ENCODE measurements at places on chromosomes 1 and 21. TPM values are rescaled to one million over a fixed set of nuclear protein-coding genes. Genes with fewer than 3 reads are reported as not detected.

Gene ETV3L
- not detected for total RNA-seq

GRCh38 chr1:51189421-51190073 lies 46.5 kb upstream of the RNF11 start:
- ATAC-seq = peak; percentile 59

Gene CELA3B
- not detected for total RNA-seq

- no peak for ATAC-seq
Observed at GRCh38 chr21:44539046-44539445, 949 bp downstream of the KRTAP10-1 start.

- peak; percentile 83 for ATAC-seq
Observed at GRCh38 chr1:1272341-1273208, 1.1 kb downstream of the UBE2J2 start.

Gene SLC1A7
- not detected for total RNA-seq

- ATAC-seq = no peak
Observed at GRCh38 chr1:211566431-211567025, 12.4 kb downstream of the SLC30A1 start.

GRCh38 chr1:159653201-159653600 lies 61.2 kb downstream of the CRP start:
- ATAC-seq = no peak

DNA sequence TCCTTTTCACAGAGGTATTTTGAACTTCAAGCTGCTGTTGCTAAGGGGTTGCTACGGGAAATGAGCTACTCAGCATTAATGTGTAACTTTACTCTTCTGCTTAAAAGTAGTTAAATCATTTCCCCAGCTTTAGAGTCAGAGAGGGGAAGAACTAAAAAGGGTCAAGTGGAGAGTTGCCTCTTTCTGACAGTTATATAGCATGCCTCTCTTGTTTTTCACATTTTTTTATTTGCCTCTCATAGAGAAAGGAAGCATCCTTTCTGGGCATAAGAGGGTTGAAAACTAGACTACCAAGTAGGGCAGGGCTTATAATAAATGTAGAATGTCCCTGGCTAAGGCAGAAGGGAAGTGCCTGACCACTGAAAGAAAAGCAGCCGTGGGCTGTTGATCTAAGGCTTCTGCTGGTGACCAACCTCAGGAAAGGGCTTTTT lies 10.1 kb upstream of the ELAVL4 start:
- no peak for ATAC-seq

- ATAC-seq = no peak
Observed at GRCh38 chr1:32338637-32339145, 2.7 kb upstream of the MARCKSL1 start.

Gene TDRD5
- total RNA-seq = not detected

DNA sequence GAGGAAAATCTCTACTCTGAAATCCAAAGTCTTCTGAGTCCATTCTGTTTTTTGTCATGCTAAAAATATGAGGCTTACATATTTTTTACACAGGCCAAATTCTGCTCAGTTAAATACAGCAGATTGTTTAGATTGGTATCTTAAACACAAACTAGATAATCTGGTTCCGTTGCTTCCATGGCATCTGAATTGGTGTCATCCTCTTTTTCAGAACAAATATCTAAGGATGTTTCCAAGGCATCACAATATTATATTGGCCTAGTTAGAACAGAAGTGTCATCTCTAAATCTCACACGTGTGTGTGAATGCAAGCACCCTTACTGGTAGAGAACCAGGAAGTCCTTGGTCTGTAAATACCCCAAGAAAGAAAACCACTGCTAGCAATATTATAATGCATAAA lies 151.2 kb downstream of the NRIP1 start:
- no peak for ATAC-seq

- ATAC-seq = peak; percentile 92
Observed at GRCh38 chr1:226626577-226626956, 78.0 kb downstream of the STUM start.

- ATAC-seq = peak; percentile 33
Observed at GRCh38 chr1:29282924-29283803, 46.8 kb downstream of the PTPRU start.

GRCh38 chr1:45583264-45583665 lies 576 bp upstream of the NASP start:
- peak; percentile 93 for ATAC-seq

GRCh38 chr1:240284656-240285414 lies 193.2 kb downstream of the FMN2 start:
- ATAC-seq = no peak

Gene TMEM54
- total RNA-seq = 127 TPM

DNA sequence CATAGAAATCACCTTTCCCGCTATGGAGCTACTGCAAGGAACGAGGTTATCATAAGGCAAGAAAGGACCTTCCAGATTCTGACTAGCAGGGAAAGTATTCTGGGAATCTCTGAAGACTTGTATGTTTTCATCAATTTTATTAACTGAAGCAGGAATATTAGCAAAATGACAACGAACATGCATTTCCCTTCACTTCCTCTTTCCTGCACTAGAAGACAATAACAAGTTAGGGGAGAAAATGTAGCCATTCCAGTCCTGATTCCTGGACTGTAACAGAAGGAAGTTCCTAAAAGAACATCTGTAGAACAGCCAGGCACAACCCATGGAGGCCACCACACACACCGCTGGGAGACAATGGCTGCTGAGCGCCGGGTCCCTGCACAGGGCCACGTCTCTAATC lies 106.8 kb downstream of the RAVER2 start:
- no peak for ATAC-seq

Gene OR2T11
- total RNA-seq = not detected

DNA sequence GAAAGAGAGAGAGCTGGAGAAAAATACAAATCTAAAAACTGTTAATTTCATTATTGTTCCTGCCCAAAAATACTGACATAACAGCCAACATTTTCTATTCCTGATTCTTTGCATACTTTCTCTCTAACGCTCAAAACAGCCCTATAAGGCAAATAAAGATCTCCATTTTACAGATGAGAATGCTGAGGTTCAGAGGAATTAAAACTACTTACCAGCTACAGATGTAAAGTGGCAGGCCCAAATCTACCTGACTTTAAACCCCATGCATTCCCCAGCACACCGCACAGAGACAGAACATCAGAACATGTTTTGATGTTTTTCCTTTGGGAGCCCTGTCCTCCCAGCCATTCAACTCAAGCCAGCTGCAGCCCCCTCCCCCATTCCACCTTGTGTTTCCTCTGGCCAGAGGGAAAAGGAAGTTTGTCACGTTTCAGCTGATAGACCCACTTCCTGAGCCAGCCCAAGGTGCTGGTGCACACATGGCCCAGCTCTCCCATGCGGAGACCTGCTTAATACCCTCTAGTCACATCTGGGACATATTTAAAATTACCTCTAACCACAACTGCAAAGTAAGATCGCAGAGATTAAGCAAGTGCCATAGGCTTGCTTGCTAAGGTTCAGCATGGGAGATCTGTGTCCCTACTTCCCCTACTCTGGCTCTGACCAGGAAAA lies 133.1 kb upstream of the NFIA start:
- ATAC-seq = no peak

DNA sequence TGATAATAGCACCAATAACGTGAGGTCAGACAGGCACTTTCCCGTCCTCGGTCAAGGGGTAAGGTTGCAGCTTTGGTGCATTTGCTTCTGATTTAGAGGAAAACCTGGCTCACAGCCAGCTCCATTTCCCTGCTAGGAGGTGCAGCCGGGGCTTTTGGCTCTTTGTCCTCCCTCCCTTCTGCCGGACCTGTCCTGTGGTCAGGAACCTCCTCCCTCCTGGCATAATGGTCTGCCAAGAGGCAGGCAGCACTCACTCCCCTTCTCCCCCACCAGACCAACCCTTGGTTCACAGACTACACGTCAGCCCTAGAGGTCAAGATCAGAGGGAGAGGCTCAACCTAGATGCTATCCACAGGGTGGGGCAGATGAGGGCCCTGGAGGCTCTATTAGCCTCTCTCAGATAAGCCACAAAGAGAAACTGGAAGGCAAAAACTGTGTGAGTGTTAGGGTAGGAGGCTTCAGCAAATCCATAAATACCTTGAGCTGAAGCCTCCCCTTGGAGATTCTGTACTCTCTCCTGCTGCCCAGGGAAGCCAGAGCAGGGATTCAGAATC lies 64.8 kb downstream of the PLXNA2 start:
- no peak for ATAC-seq

Gene LRRC52
- total RNA-seq = not detected

DNA sequence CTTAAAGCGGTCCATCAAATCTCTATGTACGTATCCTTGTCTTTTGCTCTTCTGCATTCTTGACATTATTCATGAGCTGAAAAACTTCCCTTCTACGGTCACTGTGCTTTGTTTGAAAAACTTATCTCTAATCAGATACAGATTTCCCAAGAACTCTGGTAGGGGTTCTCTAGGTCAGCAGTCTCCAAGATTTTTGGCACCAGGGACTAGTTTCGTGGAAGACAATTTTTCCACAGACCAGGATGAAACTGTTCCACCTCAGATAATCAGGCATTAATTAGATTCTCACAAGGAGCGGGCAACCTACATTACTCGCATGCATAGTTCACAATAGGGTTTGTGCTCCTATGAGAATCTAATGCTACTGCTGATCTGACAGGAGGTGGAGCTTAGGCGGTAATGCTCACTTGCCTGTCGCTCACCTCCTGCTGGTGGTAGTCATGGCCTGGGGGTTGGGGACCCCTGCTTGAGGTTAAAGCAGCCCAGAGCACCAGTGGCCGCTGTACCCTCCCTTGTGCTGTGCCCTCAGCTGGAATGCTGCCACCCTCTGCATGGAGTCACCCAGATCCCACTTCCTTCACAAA lies 30.8 kb downstream of the AK2 start:
- no peak for ATAC-seq

DNA sequence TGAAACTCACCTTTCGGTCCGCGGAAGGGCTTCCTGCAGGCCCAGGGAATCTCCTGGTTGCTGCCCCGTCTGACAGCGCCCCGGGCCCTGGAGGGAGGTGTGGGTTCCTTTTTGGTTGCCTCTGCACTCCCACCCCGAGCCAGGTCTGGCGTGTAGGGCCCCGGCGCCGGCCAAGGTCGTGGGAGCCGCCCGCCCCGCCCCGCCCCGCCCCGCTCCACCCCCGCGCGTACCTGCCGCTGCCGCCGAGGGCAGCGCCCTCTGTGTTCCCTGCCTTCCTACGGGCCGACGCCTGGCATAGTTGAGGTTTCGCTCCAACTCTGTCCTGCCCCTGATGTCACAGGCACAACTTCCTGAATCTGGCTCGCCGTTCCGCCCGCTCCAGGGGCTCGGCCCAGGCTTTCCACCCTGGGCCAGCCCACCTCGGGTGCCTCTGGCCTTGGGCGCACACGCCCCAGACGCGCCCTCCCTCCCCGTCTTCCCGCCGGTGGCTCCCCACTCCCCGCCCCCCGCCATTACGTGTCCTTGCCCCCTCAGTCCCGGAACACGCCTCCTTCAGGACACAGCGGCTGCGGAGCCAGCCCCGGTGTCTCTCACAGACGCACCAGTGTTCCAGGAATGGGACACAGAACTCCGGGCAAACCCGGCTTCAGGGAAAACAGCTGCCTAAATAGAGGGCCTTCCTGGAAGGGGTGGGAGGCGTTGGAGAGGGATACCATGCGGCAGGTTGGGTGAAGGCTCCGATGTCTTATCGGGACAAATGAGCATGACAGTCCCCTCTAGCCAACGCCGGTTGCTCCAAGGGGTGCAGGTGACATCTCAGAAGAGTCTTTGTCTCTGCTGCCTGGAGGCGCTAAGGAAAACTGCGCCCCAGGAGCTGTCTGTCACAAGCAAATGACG lies at the start of gene KIAA0040:
TSS of gene KIAA0040 (minus strand) at position 147 of the 897 bp plus-strand sequence. CDS start 31,763 bp downstream, outside the sequence.
- ATAC-seq = peak; percentile 86

DNA sequence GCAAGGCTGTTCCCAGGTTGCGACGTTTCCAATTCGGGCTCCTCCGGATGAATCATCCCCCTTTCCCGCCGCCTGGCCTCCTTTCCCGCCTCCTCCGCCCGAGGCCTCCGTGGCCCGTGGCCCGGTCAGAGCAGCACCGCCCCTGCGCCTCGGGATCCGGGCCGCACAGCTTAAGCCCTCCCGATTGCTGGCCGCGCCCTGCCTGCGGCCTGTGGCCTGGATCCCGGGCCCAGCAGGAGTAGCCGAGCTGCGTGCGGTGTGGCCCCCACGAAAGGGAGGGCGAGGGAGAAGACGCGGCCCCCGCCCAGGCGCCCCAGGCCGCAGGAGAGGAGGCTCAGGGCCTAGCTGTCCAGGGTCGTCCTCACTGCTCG lies 1.0 kb downstream of the TMEM200B start:
- ATAC-seq = peak; percentile 35

Gene SEMA4A
- 34.6 TPM for total RNA-seq

Gene IFFO2
- total RNA-seq = 70.2 TPM

Gene SPATA21
- total RNA-seq = not detected

Gene CLEC20A
- not detected for total RNA-seq

DNA sequence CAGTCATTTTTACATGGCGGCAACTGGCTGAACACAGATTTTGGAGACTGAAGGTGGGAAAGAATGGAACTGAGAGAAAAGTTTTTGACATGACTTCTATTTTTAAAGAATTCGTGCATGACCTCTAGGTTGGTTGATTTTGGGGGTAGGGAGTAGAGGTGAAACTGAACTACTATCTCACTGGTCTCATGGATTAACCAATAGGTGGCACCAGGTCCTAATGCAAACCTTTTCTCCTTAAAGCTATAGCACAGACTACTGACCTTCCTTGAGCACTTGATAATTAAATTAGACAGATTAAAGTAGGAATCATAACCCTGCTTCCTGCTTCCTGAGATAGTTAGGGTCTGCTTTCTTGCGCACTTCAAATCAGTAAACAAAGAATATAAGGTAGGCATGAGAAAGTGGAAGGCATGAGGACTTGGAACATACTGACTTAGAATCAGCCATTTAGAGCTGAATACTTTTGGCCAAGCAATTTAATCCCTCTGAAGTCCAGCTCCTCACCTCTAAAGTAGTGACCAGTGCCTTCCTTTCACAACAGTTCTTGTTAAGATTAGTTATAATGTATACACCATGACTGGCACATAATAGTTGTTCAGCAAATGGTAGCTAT lies 206.0 kb downstream of the CENPF start:
- no peak for ATAC-seq

Gene DYNLT4
- not detected for total RNA-seq

DNA sequence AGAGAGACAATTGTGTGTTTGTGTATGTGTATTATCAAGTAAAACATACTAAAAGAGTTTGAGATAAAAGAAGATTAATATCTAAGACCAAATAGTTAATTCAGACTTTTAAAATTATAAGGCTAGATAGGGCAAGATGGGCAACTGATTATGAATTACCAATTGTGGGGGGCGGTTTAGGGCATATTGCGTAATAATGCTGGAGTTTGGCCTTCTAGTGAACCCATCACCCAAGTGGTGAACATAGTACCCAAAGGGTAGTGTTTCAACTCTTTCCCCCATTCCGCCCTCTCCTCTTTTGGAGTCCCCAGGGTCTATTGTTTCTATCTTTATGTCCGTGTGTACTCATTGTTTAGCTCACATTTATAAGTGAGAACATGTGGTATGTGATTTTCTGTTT lies 55.4 kb downstream of the FRRS1 start:
- no peak for ATAC-seq

Gene ANKRD35
- 13.7 TPM for total RNA-seq

Gene OLIG2
- total RNA-seq = not detected

GRCh38 chr1:12402159-12402673 lies 172.4 kb downstream of the VPS13D start:
- no peak for ATAC-seq

All from esophagus mucosa (tissue), 1 donor.